ENCODE measurements at places on chromosomes 11 and 22. TPM values are rescaled to one million over a fixed set of nuclear protein-coding genes. Genes with fewer than 3 reads are reported as not detected.
A peak's percentile ranks its signal among the peaks of the same experiment; 100 is the strongest.

GRCh38 chr11:57798905-57799559 lies 37.4 kb downstream of the CTNND1 start:
- peak; percentile 69 for DNase-seq

DNA sequence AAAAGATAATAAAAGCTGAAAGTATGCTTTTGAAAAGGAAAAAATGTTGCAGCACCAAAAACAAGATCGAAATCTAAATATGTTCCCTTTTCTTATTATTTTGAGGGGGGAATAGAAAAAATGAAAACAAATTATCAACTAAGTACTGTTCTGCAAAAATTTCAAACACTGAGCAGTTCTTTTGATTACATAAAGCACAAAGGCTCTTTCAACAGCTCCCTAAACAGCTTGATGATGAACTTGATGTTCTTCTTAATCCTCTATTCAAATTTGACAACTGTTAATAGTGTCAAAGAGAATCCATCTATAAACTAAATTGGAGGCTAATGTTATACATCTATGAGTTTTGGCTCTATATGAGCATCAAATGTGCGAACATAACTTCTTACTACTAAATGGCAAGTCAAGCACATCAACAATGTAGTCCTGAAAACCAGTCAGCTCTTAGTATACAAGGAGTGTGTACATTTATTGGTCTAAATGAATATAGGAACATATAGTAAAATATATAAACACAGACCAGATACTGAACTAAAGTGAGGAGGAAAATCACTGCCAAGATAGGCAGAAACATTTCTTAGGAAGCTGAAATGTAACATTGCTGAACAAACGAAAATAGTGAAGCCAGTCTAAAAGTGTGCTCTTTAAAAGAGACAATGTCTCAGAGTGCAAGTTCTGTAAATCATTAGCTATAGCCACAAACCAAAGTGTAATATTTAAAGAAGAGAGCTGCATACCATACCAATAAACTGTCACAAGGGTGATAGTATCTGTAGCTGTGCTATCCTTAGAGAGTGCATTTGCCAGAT lies 94.3 kb downstream of the SOX6 start:
- no peak for DNase-seq

- DNase-seq, result peak; percentile 18
Observed at GRCh38 chr22:20312396-20313191, 7.3 kb downstream of the DGCR6L start.

DNA sequence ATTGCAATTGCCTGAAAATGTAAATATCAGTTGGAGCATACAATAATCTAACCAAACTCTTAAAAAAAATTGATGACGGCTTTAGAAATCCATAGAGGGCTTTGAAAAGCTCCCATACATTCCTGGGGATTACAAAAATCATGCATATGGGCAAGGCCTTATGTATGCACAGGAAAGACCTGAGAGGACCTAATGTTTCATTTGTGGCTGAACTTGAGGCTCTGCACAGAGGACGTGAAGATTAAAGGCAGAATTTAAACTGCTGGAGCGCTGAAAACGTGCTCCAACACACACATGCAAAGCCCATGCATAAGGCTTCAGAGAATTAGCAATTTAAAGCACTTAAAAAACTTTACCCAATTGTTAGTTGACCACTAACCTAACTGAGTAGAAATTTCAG lies 3.5 kb downstream of the OR5B12 start:
- DNase-seq, result no peak

MUC6 gene
- total RNA-seq, result not detected
